Posterior cingulate gyrus (tissue), 11 donors: ENCODE measurements at places on chromosomes 4 and X.

DNA sequence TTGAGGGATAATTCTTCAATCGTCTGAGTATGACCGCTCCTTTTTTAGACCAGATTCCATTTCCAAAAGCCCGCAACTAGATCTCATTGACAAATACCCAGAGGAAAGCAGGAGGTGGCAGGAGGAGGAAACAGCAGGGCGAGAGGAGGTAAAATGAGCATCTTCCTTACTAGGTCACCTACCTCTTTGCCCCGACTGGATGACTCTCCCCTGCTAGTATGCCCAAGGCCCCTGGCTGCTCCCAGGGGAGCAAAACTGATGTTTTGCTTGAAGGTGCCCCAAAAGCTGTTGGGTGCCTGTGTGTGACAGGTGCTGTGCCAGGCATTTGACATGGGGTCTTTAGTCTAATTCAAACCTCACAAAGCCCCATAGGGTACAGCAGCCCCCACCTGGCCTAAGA is 48.9 kb downstream of the C4orf50 start:
- DNase-seq, result no peak

GRCh38 chr4:95431678-95432077 is 117.1 kb downstream of the UNC5C start:
- no peak for DNase-seq

DNA sequence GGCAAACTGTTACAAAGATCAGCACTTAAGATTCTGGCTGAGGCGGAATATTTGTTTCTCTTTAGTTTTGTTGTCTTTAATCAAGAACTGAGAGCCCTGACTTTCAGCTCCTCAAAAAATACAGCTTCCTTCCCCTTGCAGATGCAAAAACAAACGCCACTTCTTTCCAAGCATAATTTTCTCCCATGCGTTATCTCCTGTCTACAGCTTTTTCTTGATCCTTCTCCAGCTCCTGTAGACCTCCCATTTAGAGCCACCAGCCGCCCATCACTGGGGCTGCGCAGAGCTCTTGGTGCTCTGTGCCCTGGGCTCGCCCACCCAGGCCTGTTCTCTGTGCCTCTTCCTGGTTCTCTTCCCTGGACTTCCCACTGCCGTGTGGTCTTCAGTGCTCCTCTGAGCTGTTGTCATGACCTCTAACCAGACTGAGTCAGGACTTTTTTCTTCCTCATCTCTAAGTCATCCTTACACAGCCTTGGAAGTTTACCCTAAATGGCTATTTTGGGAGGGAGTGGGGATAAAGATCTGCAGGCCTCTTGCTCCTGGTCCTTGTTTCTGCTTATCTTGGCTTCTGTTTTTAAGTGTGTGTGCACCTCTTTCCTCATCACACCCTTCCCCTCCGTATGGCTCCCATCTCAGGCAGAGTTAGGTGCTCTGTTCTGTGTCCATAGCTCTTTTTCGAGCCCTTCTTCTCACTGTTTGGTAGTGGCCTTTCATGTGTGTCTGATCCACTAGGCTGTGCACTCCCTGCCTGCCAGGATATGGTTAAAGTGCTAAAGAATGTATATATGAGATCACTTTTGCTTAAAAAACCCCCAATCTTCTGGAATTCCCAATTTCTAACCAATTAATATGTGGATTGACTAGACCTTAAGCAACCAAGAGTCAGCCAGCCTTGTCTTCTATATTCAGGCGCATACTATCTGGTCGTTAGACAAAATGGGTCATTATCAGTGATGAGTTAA is 122.5 kb downstream of the PTTG2 start:
- no peak for DNase-seq

DNA sequence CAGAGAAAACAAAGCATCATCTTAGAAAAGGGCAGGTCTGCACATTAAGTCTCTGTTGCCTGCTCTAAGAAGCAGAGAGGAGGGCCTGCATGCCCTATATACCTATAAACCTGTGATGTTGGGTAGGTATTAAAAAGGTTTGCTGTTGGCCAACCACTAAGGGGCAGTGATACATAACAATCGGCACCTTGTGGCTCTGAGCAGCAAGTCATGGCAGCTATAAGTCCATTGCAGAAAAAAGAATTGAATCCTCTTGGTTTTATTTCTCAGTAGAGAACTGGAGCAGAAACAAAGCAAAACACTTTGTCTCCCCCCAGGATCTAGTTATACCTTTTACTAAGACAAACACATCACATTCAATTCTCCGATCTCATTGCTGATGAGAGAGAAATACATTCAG is 1364.4 kb downstream of the STIM2 start:
- DNase-seq, result no peak

GRCh38 chr4:71602289-71602900 is 181.5 kb downstream of the GC start:
- no peak for DNase-seq

GRCh38 chr4:128863312-128864075 is 54.0 kb downstream of the JADE1 start:
- DNase-seq, result peak; percentile 72

DNA sequence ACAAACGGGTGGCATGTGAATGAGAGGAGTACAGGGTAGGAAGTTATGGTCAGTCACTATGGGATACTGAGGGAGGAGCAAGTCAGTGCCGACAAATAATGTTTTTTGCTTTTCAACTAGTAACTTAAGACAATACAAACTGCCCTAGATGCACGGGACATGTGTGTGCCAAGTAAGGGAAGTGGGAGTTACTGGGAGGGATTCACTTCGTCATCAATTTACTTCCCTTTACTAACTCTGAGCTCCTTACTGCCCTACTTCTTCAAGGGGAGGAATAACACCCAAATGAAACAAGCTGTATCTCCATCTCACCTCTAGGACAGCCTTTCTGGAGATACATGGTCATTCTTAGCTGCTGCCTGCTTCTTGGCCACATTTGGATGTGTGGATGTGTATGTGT is 97.7 kb downstream of the DGKK start:
- DNase-seq, result no peak

DNA sequence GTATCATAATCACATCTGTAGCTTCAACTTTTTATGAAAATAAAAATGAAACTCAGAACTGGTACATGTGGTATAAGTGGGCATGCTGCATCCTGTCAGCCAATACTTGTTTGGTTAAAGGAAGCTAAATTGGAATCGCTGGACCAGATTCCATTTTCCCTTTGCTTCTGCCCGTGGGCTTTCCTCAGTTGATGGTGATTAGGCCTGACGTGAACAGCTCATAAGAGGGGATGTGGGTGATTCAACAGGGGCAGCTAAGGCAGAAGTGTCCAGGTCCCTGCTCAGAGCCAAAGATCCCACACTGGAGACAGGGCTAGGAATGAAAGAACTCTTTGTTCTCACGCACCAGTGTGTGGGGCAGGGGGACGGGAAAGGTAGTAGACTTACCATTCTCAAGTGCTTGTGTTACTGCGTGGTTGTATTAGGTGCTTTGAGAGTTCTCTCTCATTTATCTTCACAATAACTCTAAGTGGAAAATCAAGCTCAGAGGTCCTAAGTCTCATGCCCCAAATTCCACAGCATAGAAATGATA is 63.2 kb upstream of the GUCY1A1 start:
- DNase-seq, result no peak

DNA sequence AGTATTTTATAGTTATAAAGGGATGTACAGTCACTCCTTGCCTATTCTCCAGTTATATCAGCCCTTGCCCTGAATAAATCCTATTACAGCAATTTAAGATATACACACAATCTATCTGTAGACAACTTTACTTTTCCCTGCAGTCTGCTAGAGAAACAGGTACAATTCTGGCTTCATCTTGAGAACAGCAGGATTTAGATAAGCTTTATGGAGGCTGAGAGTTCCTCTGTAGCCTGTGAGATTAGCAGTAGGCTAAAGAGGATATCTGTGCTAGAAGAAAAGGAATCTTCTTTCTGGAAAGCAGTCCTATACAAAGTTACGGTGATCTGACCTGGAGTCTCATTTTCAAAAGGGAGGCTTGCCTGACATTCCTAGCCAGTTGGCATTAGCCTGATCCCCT is 290.3 kb downstream of the GALNTL6 start:
- no peak for DNase-seq

DNA sequence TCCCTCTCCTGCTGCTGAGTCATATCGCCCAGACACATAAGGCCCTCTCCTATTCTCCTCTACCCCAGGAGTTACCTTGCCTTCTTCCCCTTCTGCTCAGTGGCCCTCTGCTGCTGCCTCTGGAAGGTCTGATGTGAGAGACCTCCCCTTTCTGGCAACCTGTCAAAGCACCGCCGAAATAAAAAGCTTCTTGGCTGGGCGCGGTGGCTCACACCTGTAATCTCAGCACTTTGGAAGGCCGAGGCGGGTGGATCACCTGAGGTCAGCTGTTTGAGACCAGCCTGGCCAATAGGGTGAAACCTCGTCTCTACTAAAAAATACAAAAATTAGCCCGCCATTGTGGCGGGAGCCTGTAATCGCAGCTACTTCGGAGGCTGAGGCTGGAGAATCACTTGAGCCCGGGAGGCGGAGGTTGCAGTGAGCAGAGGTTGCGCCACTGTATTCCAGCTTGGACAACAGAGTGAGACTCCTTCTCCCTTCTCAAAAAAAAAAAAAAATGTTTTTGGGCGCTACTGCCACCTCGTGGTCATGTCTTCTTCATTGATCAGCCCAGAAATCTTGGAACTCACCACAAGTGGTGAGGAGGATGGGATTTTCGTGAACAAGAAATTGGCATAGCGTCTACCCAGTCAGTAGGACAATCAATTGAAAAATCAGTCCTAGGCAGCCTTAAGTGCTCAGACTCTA is 8.6 kb upstream of the ZXDA start:
- DNase-seq, result peak; percentile 66

DNA sequence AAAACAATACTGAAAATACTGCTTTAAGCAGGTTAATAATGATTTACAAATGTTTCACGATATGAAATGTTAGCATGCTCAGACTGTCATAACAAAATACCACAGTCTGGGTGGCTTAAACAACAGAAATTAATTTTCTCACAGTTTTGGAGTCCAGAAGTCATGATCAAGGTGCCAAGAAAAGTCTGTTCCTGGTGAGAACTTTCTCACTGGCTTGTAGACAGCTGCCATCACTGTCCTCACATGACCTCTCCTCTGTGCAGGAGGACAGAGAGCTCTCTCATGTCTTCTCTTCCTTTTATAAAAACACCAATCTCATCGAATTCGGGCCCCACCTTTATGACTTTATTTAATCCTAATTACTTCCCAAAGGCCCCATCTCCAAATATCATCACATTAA is 426.7 kb downstream of the KLHL13 start:
- DNase-seq, result no peak

DNA sequence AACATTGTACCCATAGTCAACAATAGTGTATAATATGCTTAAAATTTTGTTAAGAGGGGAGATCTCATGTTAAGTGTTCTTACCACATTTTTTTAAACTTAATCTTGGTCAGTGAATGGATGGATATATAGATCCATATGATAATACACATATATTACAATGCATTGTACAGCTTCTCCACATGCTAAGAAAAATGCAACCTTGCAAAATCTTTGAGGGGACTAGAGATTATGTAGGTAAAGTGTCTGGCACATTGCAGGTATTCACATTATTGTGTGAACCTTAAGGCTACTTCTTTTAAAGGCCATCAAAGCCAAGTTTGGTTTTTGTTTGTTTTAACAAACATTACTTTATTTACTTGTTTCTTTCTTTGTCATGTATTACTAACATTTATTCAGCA is 10.4 kb upstream of the GPC3 start:
- no peak for DNase-seq

DNA sequence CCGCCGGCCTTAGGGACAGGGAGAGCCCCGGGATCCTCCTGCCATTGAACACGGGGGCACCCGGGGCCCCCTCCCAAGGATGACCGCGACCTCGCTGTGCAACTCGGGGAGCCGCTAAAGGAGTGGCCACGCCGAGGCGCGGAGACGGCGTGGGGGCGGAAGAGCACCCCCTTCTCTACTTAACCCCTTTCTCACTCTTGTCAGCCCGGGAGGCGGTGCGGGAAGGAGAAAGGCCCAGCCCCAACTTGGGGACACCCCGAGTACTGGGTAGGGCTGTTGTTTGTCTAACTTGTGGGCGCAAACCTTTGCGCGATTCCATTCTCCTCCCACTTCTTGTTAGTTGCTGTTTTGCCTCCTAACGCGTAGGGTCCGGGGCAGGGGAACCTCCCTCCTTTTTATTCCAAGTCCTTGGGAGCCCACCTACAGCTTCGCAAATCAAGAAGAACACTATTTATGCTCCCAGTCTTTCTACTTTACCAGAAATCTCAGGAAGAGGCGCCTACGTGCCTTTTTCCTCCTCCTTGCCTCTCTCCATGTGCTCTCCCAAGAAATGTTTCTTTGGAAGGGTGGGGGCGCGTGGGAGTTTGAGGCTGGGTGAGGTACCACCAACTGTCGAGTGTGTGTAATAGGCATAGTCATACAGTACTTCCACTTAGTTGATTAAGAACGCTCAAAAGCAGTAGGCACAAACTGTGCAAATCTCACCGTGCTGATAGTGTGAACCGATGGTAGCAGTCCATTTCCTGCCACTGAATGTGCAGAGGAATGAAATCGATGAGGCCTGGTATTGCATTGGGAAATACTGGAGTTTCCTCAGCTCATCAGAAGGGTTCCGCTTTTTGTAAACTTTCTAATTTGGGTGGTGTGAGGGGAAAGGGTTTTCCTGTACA is 813 bp downstream of the DIAPH2 start:
- DNase-seq, result no peak

DNA sequence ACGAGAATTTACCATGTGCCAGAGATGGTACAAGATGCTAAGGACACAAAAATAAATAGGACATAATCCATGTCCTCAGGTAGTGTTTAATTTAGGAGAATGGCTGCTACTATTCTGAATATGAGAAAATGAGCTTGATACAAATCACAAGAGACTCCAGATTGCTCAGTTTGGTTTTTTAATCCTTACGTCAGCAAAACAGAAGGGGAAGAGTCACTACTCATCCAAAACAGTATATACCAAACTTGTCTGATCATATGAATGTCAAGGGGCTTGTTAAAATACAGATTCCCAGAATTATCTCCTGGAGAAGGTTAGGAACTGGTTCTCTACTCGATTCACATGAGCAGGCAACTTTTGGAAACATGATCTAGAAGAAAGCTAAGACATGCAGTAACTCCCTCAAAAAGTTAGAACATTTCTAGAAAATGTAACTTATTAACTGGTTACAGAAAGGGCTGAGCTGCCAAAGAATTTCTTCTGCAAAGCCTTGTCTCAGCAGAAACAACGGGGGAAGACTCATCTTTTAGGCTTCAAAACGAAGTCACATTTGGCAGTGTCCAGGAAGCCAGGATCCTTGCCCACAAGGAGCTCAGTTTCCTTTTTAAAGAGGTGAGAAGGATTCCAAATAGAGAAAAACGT is 3.4 kb downstream of the AIFM1 start:
- no peak for DNase-seq

DNA sequence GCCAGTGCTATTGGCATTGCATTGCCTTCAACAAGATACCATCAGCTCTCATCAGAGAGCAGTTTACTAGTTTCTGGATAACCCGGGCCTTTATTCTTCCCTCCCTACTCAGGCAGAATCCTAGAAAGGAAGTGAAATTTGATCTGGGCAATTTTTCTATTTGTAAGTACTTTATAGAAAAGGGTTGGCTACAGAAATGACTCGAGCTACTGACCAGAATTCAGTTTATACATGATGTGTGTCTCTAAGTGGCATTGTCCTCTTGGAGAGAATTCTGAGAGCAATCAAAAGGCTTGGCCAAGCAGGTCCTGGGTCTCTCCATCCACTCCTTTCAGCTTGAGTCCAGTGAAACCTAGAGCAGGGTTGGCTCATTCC is 192.7 kb upstream of the LEF1 start:
- DNase-seq, result no peak

- no peak for DNase-seq
Measured at GRCh38 chrX:72306085-72306801, 529 bp upstream of the CITED1 start.
